ENCODE measurements at places on chromosomes 12 and 14. TPM values are rescaled to one million over a fixed set of nuclear protein-coding genes. Genes with fewer than 3 reads are reported as not detected.

DNA sequence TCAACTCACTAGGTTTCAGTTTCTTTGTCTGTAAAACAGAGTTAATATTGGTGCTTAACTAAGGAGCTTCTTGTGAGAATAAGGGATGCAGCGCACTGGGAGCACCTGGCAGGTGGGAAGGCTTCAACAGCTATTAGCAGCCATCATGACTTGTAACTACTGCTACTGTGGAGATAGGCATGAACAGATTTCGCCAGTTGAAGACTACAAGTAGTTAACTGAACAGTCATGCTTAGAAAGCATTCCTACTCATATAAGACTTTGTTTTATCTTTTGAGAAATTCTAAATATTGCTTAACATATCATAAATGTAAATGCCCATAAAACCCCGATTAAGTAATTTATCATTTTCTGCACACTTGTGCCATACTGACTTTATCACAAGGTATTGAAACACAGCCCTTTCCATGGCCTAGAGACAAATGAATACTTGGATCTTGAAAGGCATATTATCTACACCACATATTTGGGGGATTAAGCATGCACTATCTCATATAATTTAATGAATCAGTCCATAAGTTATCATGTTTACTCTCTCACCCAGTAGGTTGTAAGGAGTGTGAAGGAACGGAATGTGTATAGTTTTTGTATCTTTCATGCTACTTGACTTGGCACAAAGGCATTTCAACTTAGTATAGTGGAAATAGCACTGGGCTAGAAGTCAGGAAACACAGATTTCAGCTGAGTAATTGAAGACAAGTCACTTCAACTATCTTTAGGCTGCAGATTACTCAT is 16.1 kb downstream of the NTN4 start:
- no peak for DNase-seq

DNA sequence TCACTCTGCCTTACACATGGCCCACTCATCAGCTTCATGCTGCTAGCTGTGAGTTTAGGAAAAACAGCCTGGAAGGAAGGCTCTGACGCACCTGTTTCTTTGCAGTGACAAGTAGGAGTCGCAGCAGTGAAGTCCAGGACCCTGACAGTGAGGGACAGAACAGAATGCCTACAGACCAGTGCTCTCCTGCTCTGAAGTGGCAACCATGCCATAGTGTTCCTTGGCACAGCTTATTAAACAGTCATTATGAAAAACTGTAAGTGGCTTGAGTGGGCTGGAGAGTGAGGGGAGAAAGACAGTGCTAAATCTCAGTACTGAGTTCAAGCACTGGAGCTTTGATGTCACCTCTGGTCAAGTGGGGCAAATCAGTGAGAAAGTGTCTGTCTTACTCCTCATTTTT is 61.7 kb downstream of the MYRFL start:
- no peak for DNase-seq

DNA sequence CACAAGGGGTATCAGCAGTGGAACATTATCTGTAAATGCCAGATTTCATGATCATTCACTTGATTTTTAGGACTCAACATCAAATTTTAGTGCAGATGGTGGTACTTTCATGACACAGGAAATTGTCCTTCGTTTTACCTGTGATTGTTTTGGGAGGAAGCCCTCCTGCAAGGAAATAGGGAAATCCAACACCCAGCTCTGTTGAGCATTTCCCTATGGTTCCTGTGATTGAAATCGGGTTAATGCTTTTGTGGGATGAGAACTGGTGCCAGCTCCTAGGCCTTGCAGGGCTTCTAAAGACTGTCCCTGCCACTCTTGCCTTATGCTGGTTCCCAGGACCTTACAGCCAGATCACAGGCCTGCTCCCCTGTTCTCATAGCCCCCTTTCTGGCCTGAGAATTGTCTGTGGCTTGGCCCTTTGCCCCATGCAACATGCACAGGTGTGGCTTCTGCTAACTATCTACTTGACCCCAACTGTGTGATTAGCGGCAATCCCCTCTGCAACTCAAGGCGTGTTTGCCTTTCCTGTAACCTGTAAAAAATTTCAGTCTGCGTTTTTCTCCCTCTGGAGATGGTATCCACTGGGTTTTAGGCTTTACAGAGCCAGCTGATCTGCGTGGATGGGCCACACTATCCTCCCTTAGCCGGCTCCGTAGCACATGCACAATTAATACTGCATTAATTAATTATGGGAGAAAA is 112.5 kb downstream of the ETV6 start:
- DNase-seq, result no peak

GRCh38 chr14:71579331-71579730 is 352.9 kb upstream of the RGS6 start:
- no peak for DNase-seq

- DNase-seq, result no peak
Measured at GRCh38 chr14:58887931-58888330, 250.2 kb downstream of the DACT1 start.

GRCh38 chr12:99383258-99383657 is 264.3 kb upstream of the GARIN6 start:
- no peak for DNase-seq

DNA sequence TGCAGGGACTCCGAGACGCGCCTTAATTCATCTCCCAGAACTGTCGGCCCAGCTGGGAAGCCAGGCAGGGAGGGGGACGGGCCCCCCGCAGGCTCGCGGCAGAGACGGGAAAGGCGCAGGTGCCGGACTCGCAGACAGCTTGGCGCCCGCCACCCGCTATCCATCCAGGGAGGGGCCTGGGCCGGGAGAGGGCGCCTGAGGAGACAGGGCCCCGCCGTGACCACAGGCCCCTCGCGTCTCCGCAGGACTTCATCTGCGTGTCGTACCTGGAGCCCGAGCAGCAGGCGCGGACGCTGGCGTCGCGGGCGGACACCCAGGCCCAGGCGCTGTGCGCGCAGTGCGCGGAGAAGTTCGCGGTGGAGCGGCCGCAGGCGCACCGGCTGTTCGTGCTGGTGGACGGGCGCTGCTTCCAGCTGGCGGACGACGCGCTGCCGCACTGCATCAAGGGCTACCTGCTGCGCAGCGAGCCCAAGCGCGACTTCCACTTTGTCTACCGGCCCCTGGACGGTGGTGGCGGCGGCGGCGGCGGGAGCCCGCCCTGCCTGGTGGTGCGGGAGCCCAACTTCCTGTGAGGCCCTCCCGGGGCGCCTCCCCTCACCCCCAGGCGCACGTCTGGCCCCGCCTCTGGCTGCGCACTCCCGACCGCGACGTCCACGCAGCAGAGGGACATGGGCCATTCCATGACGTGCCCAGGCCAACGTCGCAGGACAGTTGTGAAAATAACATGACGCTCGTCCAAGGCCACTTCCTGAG is 60.6 kb downstream of the LGMN start:
- DNase-seq, result peak; percentile 59

KRT85 gene
- total RNA-seq, result not detected

HEATR5A gene
- 15.9 TPM for total RNA-seq

NGB gene
- 0.37 TPM for total RNA-seq
